ENCODE measurements at places on chromosomes 6 and 20.

- DNase-seq = no peak
Observed at GRCh38 chr20:19916531-19917485, 100.4 kb upstream of the NAA20 start.

GRCh38 chr6:156618600-156619205, 158.5 kb upstream of the ARID1B start:
- no peak for DNase-seq

DNA sequence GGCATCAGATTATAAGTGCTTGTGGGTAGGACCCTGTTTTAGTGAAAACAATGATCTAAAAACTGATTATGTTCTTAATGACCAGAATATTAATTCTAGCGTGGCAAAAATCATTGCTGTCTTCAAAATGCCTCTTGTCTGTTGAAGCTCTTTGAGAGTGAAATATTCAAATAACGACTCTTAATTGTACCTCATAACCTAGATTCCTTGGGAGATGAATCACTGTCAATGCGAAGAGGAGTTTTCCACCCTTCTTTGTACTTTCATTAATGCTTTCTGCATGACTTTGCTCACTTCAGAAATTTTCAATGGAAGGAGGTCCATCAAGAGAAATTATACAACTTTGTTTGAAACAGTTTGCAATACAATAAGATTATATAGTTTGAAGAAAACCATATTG, 71.5 kb downstream of the CRYBG1 start:
- no peak for DNase-seq

GRCh38 chr20:4300921-4301320, 285.6 kb upstream of the RNF24 start:
- no peak for DNase-seq

- DNase-seq = no peak
Observed at GRCh38 chr20:31674895-31675827, 37.4 kb downstream of the COX4I2 start.

DNA sequence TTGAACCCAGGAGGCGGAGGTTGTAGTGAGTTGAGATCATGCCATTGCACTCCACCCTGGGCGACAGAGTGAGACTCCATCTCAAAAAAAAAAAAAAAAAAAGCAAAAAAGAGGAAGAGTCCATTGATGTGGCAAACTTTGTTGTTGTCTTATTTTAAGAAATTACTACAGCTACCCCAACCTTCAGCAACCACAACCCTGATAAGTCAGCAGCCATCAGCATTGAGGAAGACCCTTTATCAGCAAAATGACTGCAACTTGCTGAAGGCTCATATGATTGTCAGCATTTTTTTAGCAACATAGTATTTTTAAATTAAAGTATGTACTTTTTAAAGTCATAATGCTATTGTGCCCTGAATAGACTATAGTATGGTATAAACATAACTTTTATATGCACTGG, 48.8 kb downstream of the ZFP64 start:
- DNase-seq = no peak

DNA sequence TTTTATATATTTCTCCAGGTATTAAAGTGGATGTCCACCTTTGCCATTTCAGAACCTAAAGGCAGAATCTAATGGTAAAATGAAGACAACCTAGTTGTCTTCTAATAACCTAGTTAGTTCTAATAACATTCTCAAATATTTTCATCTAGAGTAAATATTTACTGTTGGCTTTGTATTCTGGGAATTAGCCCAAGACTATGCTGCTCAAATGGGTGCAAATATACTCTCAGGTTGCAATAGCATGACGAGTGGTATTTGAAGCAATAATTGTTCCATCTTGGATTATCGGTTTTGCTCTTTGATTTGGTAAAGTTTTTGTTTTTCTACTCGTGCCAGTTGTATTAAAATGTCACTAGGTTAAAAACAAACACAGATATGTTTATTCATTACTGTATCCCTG, 21.0 kb upstream of the RSPH4A start:
- no peak for DNase-seq

GRCh38 chr20:25032478-25033264, 25.3 kb downstream of the ACSS1 start:
- DNase-seq = peak; percentile 92

DNA sequence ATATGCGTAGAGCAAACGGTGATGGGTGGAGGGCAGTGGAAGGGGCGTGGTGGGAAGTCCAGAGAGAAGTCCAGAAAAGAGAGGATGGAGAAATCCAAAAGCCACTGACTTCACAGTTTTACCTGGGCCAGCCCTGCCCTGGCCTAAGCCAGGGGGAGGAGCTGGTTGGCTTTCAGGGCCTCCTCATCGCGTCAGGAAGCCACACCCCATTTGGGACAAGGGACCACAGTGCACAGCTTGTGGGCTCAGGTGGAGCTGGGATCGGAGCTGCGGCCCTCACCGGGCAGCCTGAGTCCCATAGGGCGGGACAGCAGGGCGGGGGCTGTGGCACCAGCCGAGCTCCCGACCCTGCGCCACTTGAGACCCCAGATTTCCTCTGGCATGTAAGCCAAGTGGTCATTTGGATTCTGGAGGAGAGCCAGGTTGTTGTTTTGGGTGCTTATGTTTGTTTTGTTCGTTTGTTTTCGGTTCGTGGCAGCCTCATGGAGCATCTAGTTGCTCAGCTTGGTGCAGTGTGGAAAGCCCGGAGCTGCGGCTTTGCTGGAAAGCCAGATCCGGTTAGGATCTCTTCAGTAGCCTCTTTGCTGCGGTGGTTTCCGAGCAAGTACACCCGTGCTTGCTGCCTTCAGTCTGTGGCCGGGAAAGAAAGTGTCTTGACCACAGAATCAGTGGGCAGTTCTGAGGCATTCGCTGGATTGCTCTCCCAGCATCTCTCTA, 42.2 kb downstream of the RIOK1 start:
- no peak for DNase-seq

- DNase-seq = peak; percentile 91
Observed at GRCh38 chr6:149846321-149846720, 17.8 kb downstream of the LRP11 start.

- no peak for DNase-seq
Observed at GRCh38 chr20:31990641-31991338, 19.4 kb upstream of the CCM2L start.

DNA sequence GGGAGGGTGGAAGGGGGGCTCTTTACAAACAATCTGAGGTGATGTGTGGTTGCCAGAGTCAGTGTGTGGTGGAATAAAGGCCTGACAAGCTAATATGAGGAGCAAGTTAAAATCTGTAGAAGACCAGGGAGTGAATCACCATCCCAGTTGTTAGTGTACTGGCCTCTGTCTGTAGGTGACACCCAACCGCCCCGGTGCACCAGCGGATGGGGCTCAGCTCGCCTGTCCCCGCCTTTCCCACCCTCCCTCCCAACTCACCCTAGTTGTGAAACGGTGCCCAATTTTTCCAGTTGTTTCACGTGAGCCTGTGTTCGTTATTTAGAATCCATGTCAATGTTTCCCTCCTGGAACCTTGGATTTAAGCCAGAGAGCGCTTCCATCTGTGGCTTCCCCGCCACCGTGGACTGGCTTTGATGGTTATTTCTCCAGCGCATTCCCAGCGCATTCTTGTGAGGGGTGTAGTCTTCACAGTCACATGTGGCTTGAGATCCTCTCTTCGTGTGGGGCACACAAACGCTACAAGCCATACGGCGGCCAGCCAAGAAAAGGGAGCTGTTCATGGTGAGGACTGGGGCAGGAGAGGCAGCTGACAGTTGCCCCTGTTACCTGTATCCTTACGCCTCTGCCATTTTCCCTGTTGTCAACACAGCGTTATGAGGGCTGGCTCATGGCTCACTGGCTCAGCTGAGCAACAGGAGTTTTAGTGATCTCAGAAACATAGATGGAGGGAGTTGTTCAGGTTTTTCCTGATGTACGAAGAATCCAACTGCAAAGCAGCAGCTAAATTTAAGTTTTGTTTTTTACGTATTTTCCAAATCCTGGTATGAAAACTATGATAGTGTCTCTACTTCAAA, 137.6 kb downstream of the ZDHHC14 start:
- no peak for DNase-seq

- no peak for DNase-seq
Observed at GRCh38 chr6:20154753-20155152, 57.5 kb downstream of the MBOAT1 start.

GRCh38 chr6:16129623-16130401, 926 bp downstream of the MYLIP start:
- no peak for DNase-seq

- DNase-seq = no peak
Observed at GRCh38 chr6:79215213-79215824, 19.2 kb downstream of the HMGN3 start.

DNA sequence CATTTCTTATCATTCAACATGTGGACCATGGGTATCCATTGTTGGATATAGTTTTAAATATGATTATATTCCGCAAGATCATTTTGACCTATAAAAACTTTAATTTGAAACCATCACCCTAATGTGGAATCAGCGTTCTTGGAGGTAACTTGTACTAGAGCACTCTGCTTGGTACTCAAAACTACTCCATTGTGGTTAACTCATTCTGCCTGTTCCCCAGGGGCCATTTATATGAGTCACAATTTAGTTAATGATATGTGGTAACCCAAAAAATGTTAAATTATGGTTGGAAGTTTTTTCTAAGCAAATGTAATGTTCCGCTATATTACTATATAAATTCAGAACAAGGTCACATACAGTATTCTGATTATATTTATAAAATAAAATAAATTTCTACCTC, 109.3 kb downstream of the TRDN start:
- DNase-seq = no peak

GRCh38 chr6:7142918-7143475, 35.2 kb downstream of the RREB1 start:
- no peak for DNase-seq

- DNase-seq = no peak
Observed at GRCh38 chr6:142459271-142459670, 157.5 kb downstream of the ADGRG6 start.

- no peak for DNase-seq
Observed at GRCh38 chr6:160733050-160733646, 31.1 kb downstream of the PLG start.

DNA sequence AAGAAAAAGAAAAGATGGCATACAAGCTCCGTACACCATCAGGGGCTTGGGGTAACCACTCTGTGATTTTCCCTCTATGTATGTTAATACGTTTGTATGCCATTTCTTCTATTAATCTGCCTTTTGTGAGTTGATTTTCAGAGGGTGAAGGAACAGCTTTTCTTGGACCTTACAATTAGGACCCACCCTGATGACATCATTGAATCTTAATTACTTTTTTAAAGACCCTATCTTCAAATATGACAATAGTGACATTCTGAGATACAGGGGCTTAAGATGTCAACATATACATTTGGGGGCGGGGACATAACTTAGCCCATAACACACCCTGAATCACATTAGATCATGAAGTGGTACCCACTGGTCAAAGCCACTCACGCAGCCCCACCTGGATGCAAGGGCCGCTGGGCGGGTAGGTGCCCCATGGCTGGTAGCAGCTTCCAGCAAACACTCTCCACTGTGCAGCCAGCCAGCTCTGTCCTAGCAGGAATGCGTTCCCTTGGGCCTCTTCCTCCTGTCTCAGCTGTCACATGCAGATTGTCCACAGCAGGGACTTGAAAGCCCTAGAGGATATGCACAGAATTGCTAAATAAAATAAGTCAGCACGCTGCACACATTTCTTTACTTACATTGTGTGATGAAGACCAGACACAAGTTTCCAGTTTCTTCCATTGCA, 74.5 kb downstream of the FOXF2 start:
- no peak for DNase-seq

DNA sequence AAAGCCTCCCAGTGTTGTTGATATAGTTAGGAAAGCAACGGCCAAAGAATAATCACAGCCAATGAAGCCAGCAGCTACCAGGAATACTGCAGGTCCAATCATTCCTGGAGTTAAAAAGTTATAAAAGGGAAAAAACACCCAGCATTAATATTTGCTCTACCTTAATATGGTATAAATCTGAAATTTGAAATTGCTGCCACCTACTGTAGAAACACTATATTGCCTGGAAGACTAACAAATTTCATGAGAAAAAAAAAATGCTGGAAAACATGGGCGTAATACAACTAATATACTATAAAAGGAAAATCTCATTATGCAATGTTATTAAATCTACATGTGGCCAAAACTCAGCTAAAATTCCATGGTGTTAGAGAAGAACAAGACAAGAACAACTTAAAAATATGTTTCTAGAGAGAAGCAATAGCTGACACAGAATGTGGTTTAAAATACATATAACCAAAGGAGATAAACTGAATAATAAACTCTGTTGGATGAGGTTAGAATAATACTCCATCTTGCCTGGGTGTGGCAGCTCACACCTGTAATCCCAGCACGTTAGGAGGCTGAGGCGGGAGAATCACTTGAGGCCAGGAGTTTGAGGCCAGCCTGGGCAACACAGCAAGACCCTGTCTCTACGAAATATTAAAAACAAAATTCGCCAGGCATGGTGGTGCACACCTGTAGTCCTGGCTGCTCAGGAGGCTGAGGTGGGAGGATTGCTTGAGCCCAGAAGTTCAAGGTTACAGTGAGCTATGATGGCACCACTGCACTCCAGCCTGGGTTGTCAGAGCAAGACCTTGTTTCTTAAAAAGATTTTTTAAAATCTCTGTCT, 43.1 kb downstream of the SLC17A5 start:
- no peak for DNase-seq

DNA sequence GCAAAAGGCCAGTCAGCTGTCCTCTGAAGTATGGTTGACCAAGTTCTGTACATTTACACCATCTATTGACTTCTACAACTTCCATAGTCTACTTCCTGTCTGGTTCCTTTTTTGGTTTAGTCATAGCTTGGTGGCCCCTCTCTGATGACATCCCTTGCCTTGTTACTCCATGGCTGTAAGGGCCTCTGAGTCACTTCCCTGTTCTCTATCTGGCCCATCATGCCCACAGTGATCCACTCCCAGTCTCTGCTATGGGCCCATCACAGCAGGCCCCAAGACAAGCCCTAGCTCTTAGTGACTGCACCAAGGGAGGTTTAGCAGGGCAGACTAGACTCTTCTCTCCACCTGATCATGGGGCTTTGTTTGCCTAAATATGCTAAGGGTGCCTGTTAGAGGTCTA, 441.6 kb downstream of the HACE1 start:
- no peak for DNase-seq

GRCh38 chr20:58889334-58889760, 36.8 kb downstream of the GNAS start:
- no peak for DNase-seq

All from posterior cingulate gyrus (tissue), 11 donors.